Amniotic epithelial cell (primary cell): ENCODE measurements at places on chromosomes 5 and 9.

GRCh38 chr5:44774279-44774880, 34.4 kb upstream of the MRPS30 start:
- DNase-seq, result peak; percentile 75

- no peak for DNase-seq
Observed at GRCh38 chr5:96962540-96962991, 26.7 kb downstream of the LNPEP start.

GRCh38 chr9:131258698-131259431, 17.4 kb downstream of the FAM78A start:
- no peak for DNase-seq

- no peak for DNase-seq
Observed at GRCh38 chr9:112535811-112536210, 49.2 kb downstream of the KIAA1958 start.

DNA sequence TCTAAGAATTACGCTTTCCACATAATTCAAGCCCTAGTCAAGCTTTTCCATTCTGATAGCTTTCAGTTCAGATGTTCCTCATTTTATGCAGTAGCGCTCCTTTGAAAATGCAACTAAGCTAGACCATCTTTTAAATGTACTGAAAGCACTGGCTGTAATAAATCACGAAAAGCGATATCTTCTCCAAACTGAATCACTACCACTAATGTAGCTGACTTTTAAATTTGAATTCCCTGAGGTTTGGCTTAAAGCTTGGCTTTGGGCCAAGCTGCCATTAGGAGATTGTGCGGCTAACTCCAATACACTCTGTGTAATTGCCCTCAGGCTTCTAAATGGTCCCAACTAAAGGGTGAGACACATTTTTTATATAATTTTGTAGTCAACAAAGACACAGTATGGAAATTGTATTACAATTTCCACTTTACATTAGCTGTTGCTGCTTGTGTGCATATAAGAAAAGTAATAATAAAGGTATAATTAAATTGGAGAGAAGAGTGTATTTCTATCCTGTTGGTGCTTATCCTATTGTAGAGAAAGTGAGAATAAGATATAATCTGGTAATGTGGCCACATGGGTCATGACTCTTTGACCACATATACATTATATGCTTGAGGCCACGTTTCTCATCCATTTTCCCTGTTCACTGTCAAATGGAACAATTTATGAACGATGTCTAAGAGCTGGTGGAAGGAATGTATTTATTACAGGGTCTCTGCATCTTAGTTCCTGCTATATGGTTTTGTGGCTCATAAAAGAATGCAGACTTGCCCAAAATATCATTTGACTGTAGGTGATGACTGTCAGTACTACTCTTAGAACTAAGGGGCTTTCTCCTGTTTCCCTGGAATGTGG, 118.7 kb upstream of the TAF11L2 start:
- peak; percentile 74 for DNase-seq

- no peak for DNase-seq
Observed at GRCh38 chr5:177443144-177443983, 3.2 kb upstream of the PRR7 start.

DNA sequence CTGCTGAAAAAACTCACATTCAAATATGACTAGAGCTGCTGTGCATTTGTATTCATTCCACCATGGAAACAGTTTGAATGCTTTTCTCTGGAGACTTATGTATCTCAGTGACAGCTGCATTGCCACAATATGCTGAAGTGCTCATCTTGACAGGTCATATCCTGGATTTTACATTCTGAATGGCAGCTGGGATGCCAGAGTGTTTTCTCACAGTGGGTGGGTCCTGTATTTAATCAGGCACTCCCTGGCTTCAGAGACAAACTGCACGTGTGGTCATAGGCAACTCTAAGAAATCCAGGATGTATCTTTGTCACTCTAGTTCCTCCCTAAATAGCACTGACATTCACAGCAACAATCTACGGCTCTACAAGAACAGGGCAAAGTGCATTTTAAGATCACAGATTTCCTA, 75.6 kb downstream of the ST8SIA4 start:
- DNase-seq, result no peak

GRCh38 chr9:132457504-132458236, 47.7 kb downstream of the CFAP77 start:
- no peak for DNase-seq

GRCh38 chr9:8857068-8857925, 1057.7 kb upstream of the DMAC1 start:
- no peak for DNase-seq

DNA sequence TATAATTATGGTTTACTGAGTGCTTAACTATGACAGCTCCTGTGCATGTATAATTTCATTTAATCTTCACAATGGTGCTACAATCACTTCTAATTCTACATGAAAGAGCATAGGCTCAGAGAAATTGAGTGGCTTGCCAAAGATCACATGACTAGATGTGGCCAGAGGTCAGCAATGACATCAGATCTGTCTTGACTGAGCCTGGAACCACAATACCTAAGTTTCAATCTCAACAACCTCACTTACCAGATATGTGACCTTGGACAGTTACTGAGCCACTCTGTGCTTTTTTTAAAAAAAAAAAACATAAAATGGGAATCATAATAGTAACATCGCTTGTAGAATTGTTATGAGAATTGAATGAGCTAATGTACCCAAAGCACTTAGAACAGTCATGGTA, 130.7 kb downstream of the TRIM32 start:
- no peak for DNase-seq

DNA sequence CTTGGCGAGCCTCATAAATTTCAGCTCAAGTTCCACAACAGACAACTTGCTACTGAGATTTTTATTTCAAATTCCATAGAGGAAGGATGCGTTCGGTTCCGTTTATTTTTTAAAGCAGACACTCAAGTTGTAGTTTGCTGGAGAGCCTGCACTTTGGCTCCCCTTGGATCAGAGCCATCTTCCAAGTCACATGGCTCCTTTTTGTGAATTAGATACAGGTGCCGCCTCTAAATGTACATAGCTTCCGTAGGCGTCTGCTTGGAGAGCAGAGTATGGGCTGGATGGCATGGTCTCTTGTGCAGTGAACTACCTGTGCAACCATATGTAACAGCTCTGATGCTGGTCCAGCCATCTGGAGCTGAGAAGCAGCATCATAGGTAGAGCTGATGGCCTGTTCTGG, 73.9 kb upstream of the WWC1 start:
- no peak for DNase-seq

DNA sequence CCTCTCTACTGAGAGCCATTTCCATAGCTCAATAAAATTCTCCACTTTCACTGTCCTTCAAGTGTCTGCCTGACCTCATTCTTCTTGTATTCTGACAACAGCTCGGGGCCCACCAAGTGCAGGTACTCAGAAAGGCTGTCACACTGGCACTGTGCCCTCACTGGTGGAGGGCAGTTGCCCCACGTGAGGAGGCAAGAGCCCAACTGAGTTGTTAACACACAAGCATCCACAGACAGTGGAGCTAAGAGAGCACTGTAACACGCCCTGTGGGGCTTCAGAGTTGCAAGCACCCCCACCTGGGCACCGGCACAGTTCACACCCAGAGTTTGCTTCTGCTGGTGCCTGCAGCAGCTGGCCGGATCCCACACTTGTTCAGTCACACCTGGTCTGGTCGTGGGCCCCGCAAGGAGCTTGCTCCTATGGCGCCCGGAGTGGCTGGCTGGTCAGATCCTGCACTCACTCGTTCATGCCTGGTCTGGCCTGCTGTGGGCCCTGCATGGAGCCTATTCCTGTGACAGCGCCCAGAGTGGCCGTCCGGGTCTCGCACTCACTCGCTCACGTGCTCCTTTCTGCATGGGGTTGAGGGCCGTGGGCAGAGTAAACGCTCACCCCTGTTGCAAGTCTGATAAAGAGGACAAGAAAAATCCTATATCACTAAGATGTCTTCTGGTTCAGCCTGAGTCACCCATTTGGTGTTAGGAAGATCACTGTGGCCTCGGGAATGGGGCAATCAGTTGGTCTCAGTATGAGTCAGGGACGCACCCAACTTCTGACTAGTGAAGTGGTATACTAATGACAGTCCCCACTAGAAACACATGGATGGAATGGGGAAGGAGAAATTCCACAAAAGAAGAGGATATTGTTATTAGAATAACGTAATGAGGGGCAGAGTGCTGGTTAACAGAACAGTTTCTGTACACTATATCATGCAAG, 87.0 kb upstream of the CCNH start:
- DNase-seq, result no peak

DNA sequence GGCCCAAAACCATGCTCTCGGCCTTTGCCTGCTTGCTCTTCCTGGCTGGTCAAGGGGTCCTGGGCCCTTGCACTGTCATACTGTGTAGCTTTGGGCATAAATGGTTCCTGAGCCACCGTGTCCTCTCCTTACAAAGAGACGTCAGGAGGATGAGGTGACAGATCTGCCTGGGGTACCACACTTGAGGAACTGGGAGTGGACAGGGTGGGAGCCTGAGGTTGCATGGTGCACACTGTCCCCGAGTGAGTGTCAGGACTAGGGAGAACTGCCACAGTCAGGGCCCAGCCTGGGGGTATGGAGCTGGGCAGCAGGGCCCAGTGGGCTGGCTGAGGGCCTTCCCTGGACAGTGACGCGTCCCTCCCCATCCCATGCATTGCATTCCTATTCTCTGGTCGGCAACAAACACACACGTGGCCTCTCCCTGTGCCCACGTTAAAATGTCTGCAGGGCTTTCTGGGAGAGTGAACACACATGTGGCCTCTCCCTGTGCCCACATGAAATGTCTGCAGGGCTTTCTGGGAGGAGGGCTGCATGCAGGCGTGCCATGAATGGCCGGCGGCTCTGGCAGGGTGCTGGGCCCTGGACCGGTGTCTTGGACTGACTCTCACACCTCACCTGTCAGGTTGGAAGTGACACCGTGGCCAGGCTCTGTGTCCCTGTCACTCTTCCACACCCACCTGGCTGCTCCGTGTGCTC, 122.1 kb upstream of the COL5A1 start:
- no peak for DNase-seq

- DNase-seq, result peak; percentile 98
Observed at GRCh38 chr9:105053209-105053652, 125.3 kb upstream of the ABCA1 start.

DNA sequence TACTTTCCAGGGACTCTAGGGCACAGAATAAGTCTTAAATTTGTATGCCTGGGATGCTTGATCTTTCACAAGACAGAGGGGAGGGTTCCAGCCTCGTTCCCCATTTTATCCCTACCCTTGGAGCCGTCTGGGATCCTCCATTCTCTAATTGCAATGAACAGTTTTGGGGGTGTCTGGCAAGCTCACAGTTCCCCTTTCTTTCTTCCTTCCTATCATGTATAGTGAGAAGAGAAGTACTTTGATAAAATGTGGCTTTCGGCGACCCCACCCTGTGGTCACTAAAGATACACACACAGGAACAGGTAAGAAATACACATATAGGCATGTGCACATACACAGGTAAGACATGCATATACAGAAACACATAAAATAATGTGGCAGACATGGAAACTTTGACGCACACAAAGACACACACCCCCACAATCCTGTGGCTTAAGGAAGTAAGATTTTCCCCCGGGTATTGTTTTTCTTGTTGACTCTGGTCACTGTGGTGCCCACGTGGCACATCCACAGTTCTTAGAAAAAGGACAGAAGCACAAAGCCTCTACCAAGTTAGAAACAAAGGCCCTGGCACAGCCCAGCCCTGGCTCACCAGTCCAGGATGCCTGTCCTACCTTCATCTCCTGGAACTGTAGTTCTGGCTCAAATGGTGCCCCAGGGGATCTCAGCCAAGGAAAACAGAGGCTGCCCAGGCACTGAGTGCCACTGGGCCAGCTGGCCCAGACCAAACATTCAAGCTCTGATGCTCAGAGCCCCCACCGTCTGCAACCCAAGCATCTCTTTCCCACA, 6.3 kb upstream of the SMU1 start:
- DNase-seq, result no peak

GRCh38 chr9:28922891-28923290, 1349.6 kb upstream of the C9orf72 start:
- no peak for DNase-seq

DNA sequence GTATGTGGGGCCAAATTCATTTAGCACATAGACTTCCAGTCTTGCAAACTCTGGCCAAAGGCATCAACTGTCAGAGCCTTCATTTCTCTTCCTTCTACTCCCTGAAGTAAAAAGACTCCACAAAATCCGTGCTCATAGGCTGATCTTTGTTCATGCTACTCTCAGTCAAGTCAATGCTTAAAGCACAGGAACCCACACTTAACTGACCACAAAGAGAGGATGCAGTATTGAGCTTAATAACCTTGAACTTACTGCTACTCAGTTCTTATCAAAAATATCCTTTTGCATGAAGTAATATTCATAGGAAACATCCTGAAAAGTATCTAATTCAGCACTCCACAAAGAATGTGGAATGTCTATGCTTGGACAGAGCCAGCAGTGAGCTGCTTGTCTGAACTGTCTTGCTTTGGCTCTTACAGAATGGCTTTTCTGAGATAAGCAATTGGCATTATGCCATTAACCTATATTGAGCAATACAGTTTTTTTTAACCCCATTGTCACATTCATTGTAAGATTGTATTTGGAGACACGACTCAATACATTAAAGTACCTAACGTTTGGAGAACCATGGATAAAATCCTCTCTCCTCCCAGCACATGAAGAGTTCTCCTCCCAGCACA, 21.7 kb downstream of the LPAR1 start:
- DNase-seq, result peak; percentile 90

DNA sequence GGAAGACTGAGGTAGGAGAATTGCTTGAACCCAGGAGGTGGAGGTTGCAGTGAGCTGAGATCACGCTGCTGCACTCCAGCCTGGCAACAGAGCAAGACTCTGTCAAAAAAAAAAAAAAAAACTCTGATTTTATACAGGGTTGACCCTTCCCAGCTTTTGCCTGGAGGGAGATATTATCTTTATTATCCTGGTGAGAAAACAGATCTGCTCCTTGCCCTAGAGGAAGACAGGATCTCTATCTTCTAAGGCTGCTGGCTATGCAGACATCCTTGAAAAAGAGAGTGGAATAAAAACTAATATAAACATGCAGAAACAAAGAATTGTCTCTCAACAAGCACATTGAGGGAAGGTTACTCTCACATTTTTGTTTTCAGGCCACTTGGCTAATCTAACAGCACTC, 1503.4 kb upstream of the WWC1 start:
- DNase-seq, result no peak

DNA sequence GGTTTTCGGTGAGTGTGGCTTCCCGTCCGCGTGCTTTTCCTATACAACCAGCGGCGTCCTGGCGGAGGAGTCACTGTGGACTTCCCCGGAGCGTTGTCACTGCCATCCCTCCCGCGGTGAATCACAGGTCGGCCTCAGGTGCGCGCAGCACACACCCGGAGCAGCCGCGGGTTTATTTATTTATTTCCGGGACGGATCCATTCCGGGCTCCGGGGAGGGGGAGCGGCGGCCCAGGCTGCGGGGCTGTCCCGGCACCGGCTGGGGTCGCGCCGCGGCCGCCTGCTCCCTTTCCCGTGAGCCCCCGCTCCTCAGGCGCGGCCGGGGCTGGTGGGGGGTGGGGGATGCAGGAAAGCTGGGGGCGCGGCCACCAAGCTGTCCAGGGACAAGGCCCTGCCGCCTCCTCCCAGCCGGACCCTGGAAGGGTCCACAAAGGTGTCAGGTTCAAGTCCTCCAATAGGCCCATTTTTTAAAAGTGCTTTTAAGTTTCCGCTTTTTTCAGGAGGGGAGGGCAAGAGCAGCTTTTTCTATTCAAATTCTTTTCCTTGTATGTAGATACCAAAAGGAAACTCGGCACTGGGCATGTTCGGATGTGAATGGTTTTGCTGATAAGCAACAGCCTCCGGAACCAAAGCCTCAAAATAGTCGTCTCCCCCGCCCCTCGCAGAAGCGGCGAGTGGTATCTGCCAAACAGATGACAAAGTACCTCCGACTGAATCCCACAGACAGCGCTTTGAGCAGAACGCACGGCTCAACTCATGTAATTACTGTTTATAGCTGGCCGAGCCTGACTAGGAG, 192.5 kb downstream of the CD180 start:
- DNase-seq, result peak; percentile 92

- no peak for DNase-seq
Observed at GRCh38 chr5:138647261-138647788, 72.1 kb upstream of the HSPA9 start.
